ENCODE measurements at places on chromosomes 3 and 15.
A peak's percentile ranks its signal among the peaks of the same experiment; 100 is the strongest.

GRCh38 chr15:45644437-45644836 is 9.6 kb downstream of the SQOR start:
- DNase-seq: no peak

DNA sequence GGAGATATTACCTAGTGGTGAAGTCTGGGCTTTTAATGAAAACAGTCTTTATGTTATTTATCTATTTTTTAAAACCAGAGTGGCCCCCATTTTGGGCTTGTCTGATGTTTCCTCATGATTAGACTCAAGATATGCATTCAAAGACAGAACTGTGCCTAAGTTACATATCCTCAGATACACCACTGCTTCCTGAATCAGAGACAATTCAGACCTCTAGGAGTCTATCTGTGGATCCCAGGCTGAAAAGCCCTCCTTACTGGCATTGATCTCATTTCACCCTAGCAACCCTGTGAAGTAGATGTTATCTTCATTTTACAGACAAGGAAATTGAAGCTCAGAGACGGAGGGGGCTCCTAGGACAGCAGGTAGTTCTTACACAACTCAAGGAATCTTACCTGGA is 16.8 kb upstream of the TGM5 start:
- DNase-seq: no peak

DNA sequence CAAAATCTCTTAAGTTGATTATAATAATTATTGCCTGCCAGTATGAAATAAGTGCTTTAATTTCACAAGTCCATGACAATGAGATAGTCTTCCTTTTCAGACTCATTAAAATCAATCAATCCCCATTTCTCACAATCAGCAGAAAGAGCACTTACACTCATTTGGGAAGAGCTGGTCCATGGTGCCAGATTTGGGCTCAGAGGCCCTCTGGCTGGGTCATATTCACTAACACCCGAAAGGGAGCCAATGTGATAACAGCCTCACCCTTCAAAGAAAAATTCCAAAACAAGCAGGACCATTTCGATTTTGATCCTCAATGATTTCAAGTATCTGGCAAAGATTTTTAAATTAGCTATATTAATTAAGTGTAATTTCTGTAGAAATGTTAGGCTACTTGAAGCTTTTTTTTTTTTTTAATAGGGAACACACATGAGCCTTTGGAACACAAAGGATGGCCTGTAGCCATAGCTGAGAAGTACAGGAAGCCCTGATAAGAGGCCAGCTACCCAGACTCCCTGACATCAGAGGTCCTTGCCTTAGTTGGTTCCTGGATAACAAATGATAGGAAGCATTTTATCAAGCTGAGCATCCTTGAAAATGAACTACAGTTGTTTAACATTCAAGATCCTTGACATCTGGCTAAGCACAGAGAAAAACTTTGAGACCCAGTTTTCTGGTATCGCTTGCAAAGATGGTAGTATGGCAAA is 17.1 kb downstream of the MCF2L2 start:
- DNase-seq: no peak

DNA sequence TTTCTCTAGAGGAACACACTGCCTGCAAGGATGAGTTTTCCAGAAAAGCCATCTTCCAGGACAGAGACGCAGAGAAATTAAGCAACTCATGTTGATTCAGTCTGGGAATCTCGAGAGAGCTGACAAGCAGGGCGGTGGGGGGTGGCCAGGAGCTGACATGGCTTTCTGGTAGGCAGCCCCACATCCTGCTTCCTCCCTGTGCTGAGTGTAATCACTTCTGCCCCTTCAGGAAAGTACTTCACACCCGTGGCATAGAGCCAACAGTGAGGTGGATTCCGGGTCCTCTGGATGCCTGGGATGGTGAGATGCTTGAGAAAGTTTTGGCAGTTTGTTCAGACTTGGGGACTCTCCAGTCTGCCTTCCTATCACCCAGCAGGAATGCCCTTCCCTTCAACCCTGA is 221.1 kb downstream of the SLCO3A1 start:
- DNase-seq: no peak

- DNase-seq: no peak
These were observed 561 bp downstream of the SIDT1 start for GRCh38 chr3:113532698-113533533.

DNA sequence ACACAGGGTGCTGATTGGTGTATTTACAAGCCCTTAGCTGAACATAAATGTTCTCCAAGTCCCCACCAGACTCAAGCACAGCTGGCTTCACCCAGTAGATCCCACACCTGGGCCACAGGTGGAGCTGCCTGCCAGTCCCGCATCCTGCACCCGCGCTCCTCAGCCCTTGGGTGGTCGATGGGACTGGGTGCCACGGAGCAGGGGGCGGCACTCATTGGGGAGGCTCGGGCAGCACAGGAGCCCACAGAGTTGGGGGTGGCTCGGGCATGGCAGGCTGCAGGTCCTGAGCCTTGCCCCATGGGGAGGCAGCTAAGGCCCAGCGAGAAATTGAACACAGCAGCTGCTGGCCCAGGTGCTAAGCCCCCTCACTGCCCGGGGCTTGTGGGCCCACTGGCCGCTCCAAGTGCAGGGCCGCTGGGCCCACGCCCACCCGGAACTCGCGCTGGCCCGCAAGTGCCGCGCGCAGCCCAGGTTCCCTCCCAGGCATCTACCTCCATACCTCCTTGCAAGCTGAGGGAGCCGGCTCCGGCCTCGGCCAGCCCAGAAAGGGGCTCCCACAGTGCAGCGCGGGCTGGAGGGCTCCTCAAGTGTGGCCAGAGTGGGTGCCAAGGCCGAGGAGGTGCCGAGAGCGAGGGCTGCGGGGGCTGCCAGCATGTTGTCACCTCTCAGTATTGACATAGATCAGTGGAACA is 442.7 kb downstream of the OCA2 start:
- no peak for DNase-seq

- no peak for DNase-seq
These were observed at the start of gene MINAR1 for GRCh38 chr15:79431636-79432344. MINAR1 (plus strand) TSS chr15:79432336; CDS start chr15:79456148, 23,812 bp downstream.

GRCh38 chr3:67067251-67067650 is 69.1 kb downstream of the KBTBD8 start:
- DNase-seq: no peak

DNA sequence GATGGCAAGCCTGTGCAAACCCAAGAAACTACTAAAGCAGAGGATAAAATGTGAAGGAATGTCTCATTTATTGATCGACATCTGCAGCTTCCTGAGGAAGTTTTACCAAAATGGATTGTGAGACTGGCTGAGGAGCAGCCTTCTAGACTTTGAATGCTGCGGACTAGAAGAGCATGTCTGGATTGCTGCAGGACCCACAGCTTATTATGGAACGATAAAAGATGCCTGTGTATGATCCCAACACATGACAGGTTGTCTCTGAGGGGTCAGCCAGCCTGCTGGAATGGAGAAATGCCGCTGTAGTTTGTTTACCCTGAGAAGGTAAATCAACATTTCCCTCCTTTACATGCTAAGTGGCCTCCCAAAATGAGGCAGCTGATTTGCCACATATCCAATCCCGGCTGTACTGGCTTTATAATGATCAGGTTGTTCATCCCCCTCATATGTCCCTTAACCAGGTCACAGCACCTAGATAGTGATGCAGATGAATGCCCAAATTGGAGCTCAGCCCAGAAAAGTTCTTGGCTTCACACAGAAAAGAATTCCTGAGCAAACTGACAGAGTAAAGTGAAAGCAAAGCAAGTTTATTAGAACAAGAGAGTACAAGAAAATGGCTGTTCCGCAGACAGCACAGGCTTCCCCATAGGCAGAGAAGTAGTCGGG is 63.9 kb downstream of the IL12A start:
- no peak for DNase-seq

DNA sequence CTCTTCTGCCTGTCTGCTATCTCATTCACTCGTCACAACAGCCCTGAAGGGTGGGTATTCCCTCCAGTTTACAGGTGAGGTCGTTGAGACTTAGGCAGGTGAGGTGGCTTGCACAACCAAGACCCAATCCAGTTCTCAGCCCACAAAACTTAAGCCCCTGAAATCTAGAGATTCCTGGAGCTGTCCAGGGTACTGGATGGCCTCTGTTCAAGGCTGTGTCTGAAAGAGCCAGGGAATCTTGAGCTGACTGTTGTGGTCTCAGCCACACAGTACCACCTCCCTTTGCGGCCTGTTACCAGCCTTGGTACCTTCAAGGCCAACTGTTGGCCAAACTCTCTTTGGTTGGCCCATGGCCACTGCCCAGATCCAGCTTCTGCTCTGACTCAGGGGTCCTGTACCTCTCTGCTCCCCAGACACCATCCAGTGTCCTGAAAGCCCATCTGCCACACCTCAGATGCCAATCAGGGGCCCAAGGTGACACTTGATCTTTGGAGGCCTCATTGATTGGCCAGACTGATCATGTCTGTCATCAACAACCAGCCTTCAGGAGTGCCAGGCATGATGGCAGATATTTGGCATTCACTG is 10.9 kb upstream of the FAM107A start:
- DNase-seq: peak; percentile 62

GRCh38 chr3:144866476-144866875 is 894.9 kb downstream of the DIPK2A start:
- peak; percentile 3 for DNase-seq

DNA sequence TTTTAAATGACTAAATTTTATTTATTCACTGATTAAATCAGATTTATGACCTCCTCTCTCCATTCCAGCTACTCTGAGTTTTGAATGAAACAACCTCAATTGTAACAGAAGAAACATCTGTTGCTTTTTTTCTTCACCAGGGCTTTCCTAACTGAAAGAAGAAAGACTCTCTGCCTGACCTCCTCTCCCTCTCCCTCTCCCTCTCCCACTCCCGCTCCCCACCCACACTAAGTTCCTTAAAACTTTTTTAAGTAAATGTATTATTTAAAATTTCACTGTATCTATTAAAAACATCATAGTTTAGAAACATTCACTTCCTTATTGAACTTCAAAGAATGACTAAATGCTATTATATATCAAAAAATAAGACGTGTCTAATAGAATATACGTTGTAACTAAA is 122.0 kb downstream of the TFDP2 start:
- peak; percentile 8 for DNase-seq

GRCh38 chr3:39378088-39378487 is 5.1 kb upstream of the SLC25A38 start:
- DNase-seq: no peak

GRCh38 chr15:69730281-69731080 is 277.9 kb downstream of the RPLP1 start:
- no peak for DNase-seq

DNA sequence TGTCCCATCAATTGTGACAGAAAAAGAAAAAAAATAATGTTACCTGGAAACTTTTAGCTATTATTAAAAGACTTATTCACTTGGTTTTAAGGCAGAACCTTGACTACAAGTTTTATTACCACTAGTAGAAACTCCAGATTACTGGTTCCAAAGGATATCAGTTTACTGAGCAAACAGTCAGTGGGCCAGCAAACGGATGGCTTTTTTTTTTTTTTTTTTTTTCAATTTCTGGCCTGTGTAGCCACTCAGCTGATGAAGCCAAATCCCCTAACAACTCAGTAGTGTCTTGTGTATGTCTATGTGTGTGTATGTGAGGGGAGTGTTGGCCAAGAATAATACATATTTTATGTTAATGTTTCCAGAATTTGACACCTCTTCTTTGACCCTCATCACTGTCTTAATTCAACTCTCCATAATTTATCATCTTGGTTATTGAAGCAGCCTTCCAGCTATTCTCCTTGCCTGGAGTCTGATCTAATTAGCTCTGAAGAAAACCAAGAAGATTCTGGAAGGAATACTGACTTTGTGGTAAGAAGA is 724.9 kb downstream of the NSUN3 start:
- peak; percentile 1 for DNase-seq

DNA sequence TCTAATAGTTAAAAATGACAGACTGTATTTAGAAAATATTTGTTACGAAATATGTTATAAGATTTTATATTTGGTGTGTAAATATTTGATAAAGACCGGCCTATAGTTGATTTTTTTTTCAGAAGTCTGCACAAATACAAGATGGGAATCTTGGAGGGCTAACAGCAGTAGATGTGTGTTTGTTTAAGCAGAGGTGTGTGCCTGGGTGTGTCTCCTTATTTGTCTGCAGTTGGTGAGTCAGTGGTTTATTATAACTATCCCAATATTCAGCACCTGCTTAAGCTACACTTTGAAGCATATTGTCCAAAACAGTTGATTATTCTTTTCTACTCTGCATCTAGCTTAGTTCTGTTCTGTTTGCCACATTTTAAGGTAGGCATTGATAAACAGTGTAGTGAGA is 12.4 kb downstream of the GLCE start:
- no peak for DNase-seq

DNA sequence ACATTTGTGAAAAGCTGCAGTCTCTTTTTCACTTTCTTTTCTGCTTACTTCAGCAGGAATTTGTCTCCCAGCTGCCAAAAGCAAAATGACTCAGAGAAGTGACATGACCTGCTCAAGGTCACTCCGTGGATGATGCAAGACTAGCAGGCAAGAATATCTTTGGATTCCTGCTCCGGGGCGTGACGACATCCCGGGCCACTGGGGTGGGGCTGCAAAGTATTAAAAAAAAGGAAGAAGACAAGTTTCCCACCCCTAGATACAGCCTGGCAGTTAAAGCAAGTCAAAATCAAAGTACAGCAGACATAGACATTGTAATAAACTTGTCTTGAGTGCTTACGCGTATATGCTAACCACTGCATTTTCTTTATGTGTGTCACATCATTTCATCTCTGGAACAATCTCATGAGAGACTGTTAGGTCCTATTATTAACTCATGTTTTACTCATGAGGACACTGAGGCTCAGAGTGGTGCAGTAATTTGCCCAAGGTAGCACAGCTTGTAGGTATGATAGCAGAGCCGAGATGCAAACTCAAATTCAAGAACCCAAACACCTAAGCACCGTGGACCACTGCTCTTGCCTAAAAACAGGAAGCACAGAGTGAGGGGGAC is 485.2 kb upstream of the PROK2 start:
- DNase-seq: no peak

DNA sequence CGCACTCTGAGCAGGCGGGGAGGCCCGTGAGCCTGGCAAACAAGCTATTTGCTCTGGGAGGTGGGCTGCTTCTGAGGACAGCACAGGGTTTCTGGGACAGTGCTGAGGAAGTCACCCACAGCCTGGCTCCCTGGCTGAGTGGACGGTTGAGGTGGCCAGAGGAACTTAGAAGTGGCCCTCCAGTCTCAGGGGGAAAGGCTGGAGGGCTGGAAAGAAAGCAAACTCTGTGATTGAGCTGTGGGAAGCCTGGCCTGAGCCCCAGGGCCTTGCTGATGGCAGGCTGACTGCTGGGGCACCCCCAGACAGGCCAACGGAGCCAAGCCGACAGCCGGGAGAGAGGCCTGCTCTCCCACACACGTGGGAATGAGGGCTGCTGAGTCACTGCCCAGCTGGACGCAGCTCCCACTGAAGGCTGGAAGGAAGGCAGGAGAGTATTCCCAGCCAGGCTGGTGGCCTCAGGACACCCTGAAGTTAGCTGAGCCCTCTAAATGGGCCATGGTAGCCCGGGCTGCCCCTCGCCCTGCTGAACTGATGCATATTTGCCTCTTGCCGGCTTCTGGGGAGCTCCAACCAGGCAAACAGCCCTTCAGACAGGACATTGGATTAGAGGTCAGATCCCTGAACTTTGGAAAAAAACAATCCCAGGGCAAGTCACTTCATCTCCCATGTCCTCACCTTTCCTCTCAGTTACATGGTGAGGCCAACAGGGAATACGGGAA is 98.0 kb upstream of the TLE3 start:
- DNase-seq: no peak

Measured in right renal pelvis (tissue), 4 donors.